ENCODE measurements at places on chromosomes 6 and 20.

DNA sequence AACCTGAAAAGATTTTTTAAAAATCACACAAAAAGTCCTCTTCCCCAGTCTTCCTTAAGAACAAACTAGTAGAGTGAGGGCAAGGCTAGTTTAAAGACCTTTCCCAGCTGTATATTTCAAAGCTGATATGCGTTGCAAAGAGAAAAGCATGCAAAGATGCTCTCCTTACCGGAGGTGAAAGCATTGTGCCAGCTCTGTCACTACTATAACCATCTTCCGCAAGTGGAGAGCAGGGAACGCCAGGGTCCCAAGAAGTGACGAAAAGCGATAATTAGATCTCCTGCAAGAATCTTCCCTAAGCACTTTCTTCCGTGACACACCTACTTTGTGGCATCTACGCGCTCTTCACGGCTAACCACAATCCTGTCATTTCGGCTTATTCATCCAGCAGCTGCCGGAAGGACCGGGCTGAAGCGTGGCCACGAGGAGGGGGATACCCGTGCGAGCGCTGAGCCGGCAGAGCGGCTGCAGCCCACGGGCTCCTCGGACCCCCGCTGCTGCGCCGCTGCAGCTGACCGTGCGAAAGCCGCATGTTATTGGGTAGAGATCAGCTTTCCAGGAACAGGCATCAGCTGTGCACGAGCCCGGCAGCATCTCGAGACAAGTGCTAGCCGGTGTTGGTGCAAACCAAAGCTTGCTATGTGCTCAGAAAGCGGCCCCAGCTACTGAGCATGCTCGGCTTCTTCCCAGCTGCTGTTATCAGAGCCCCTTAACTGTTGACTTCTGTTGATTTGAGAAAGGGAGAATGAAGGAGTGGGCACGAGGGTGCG, 57.2 kb upstream of the ARHGAP18 start:
- peak overlapping the region; percentile 74 for H3K4me3 ChIP-seq
- peak; percentile 58 for DNase-seq
- peaks cover 12% of the 10 kb centered on the region for H3K4me1 ChIP-seq
- H3K27me3 ChIP-seq = peaks cover 7% of the 10 kb centered on the region
- no peak overlapping the region for H3K27ac ChIP-seq
- no peaks in the 10 kb centered on the region for H3K36me3 ChIP-seq

DNA sequence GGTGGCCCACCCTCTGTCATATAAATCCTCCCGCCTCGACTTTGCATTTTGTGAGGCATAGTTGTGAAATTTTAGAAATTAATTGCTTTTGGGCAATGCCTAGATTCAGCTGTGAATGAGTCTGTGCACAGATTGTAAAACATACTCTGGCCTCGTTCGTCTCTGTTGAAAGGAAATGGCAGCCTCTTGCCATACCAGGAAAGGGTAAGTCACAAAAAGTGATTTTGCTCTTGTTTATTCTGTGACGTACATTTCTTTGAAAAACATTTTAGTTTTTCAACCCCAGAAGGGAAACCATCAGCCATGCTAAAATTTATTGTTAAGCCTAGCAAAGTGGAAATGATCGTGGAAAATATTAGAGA, 15.3 kb upstream of the EXOC2 start:
- no peaks in the 10 kb centered on the region for H3K36me3 ChIP-seq
- no peak overlapping the region for H3K4me3 ChIP-seq
- no peak overlapping the region for H3K27ac ChIP-seq
- H3K4me1 ChIP-seq = peaks cover 6% of the 10 kb centered on the region
- DNase-seq = no peak
- peaks cover 30% of the 10 kb centered on the region for H3K27me3 ChIP-seq

DNA sequence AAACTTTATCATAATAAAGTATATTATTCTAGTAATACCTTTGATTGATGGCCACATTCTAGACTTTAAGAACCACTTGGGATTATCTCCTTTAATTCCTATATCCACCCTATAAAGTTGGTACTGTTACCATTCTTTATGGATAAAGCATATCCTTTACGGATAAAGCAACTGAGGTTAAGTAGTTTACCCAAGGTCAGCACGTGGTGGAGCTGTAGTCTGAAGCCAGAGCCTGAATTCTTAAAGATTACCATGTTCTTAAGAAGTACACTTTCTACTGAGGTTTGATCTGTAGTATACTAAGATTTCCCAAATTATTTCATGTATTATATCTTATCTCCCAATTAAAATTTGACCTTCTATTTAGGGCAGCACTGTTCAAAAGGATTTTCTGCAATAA, 3.0 kb upstream of the NCOA7 start:
- H3K4me1 ChIP-seq = peaks cover 33% of the 10 kb centered on the region
- no peak overlapping the region for H3K4me3 ChIP-seq
- peak; percentile 75 for DNase-seq
- no peak overlapping the region for H3K27ac ChIP-seq
- no peaks in the 10 kb centered on the region for H3K27me3 ChIP-seq

GRCh38 chr6:31332637-31333602, 24.1 kb downstream of the HLA-B start:
- no peaks in the 10 kb centered on the region for H3K36me3 ChIP-seq
- H3K4me3 ChIP-seq = no peak overlapping the region
- no peak for DNase-seq

DNA sequence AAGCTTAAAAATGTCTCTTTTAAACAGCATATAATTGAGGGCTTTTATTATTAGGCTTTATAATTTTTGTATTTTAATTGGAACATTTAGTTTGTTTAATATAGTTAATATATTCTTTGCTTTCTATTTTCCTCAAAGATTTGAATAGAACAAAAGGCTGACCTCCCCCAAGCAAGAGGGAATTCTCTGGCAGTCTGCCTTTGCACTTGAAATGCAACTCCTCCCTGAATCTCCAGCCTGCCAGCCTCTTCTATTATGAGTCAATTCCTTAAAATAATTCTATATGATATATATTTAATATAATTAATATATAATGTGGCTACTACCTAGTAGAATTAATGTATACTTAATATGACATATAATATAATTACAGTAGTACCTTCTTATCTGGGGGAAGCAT, 69.2 kb downstream of the PTPRA start:
- H3K4me1 ChIP-seq = peaks cover 6% of the 10 kb centered on the region
- H3K27me3 ChIP-seq = no peaks in the 10 kb centered on the region
- no peak overlapping the region for H3K4me3 ChIP-seq
- H3K27ac ChIP-seq = no peak overlapping the region

DNA sequence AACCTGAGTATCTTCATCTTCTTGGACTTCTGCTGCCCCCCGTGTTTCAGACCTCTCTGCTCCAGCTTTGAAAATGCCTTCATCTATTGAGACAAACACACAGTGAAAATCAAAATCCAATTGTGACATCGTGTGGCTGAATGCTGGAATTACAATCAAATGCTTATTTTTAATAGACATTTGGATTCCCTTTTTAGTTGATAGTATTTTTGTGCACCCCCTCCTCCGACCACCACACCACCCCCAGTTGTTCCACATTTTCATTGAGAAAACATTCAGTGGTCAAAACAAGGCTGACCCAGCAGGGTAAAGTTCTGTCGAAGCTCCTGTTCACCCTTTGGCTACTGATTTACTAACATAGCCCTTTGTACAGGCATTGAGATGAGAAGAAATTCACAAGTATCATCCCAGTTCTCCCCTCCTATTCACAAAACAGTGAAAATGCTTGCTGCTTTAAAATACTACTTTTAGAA, 79.0 kb downstream of the NRSN1 start:
- H3K4me3 ChIP-seq = no peak overlapping the region
- no peak overlapping the region for H3K27ac ChIP-seq
- H3K36me3 ChIP-seq = no peaks in the 10 kb centered on the region
- peak; percentile 86 for DNase-seq
- no peaks in the 10 kb centered on the region for H3K27me3 ChIP-seq
